Fibroblast of skin of right biceps (primary cell): ENCODE measurements at places on chromosomes 5 and 9.

- no peak for DNase-seq
These were observed 25.2 kb downstream of the OCLN start for GRCh38 chr5:69517763-69518212.

DNA sequence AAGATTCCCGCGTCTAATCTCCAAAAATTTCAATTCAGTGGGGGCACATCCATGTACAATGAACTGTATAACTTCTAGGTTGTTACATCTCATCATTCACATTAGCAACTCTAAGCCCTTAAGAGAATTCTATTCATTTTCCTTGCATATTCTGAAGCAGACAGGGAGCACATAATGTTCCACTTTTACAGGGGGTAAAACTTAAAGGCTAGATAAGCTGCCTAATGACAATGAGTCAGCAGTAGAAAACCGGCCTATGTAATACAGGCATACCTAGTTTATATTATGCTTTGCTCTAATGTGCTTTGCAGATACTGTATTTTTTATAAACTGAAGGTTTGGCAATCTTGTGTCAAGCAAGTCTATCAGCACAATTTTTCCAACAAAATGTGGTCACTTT is 40.4 kb downstream of the PTAR1 start:
- DNase-seq, result no peak

DNA sequence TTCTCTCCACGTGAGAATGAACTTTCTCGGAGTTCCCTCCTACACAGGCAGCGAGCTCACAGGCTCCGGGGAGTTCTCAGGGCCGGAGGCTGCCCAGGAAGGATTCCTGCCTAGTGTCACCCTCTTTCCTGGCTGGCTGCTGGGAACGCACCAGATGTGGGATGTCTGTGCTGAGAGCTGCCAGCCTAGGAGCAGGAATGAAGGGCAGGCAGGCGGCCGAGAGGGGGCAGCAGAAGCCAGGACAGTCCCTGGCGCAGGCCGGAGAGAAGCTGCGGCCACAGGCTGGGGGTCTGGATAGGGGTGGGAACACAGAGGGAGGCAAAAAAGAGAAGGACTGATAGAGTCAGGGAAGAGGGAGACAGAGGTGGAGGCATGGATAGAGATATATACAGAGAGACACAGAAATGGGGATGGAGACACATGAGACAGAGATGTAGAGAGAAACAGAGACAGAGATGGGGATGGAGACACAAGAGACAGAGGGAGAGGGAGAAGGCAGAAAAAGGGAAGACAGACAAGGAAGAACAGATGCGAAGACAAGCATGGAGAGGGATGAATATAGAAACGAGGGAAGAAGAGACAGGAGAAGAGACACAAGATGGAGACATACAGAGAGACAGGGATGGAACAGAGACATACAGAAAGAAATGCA is 25.3 kb upstream of the ENHO start:
- DNase-seq, result peak; percentile 52

DNA sequence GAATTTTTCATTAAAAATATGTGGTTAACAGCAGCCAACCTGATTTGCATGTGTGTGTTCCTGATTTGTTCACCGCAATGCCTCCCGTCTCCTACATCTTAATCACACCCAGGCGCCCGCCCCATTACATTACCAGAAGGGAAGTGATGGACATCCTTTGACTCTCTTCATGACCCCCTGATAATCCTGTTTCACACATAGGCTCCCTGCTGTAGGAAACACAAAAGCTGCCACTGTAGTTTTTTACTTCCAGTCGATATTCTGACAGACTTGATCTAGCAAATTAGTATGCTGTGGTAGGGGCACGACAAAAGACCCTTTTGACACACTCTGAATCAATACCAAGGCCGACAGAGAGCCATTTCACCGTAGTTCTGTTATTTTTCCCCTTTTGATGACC is 287.8 kb upstream of the ISL1 start:
- DNase-seq, result no peak

DNA sequence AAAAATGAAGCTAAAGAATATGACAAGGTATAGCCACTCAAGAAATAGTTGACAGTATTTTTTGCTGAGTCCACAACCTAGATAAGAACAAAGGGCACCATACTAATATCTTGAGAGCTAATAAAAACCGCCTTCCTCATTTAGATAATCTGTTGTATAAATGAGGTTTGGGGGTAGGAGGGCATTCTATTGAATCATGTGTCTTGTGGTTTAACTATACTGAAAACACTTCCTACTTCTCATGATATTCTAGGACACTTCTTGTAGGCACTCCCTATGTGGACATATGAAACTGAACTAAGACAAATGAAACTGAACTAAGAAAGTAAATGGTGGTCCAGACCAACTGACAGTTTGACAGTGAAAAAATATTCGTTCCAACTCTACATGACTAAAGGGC is 1268.5 kb upstream of the C9orf72 start:
- DNase-seq, result no peak

GRCh38 chr9:68429631-68430030 is 73.2 kb downstream of the PGM5 start:
- no peak for DNase-seq

GRCh38 chr5:151612689-151613427 is 21.7 kb upstream of the FAT2 start:
- DNase-seq, result no peak

DNA sequence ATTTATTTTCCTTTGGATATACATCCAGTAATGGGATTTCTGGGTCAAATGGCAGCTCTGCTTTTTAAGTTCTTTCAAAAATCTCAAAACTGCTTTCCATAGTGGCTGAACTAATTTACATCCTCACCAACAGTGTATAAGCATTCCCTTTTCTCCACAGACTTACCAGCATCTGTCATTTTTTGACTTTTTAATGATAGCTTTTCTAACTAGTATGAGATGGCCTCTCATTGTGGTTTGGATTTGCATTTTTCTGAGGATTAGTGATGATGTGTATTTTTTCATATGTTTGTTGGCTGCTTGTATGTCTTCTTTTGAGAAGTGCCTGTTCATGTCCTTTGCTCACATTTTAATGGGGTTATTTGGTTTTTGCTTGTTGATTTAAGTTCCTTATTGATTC is 90.0 kb upstream of the HMHB1 start:
- peak; percentile 69 for DNase-seq

DNA sequence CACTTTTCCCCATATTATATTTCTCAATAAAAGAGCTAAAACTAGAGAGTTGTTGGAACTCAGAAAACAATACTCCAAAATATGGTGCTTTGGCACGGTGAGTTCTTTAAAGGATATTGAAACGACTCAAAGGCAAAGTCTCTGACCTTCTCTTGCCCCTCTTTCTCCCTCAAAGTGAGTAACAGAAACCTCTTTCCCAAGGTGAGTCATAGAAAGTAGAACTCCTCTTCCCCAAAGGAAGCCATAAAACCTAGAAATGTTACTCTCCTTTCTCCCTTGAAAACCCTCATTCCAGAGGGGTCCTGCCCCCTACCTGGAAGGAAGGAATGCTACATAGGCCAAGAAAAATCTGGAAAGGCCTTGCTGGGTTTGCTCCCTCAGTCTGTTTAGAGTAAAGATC is 47.5 kb downstream of the RAPGEF6 start:
- peak; percentile 48 for DNase-seq

DNA sequence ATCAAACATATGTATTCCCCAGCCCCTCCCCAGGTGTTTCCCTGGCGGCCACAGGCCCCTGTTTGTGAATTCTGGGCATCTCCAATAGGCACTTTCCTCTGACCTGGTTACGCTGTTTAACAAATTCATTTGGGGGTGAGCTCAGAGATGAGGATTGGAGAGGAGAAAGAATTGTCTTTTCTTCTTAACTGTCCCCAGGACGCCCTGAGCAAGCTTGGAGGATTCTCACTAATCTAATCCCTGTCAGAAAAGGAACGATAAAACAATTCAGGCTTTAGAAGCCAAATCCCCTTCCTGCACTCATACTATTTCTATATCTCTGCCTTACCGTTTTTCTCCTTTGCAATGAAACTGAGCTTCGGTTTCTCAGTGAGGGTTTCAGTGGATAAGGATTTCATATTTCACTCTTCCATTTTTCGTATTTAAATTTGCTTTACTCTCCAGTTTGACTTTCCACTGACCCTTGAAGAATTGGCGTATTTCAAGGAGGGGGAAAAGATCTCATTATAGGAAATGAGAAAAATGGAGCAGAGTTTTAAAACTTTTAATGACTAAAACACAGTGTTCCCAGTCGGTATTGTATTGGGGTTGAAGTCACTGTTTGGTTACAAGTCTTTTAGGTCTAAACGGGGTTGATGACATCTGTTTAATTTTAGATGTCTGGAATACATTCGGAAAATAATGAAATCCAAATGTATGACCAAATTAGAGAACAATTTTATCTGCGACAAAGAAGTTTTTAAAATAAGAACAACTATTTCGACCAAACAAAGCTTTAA is 180.1 kb downstream of the MACROH2A1 start:
- no peak for DNase-seq

DNA sequence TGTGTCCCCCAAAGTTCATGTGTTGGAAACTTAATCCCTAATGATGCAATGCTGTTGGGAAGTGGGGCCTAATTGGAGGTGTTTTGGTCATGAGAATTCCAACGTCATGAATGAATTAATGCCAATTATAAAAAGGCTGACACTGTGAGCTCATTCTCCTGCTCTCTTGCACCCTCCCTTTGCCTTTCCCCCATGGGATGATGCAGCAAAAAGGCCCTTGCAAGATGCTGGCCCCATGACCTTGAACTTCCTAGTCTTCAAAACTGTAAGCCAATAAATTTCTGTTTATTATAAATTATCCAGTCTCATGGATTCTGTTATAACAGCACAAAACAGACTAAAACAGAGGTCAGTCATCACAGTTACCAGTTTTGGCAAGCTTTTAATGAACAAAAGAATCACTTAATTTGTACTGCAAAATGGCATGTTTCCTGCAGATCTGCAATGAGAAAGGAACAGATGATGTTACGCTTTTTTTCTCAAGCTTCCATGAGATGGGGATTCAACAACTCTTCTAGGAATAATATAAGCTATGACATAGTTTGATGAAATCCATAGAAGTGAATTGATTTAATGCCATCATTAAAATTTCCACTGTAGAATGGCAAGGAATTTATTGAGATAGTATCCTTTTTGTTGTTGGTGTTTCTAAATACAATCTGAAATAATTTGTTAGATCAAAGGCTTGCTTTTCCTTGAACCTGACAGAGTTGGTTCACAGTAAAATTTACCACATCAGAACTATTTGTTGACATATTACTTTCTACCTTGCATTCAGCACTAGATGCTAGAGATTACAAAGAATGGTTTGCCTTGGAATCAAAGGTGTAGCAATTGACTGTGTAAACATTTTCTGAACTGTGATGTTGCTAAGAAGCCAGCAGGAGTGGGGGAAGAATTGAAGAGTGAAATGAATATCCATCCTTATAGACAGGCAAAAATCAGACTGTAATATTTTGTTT is 29.3 kb upstream of the RFK start:
- DNase-seq, result no peak

DNA sequence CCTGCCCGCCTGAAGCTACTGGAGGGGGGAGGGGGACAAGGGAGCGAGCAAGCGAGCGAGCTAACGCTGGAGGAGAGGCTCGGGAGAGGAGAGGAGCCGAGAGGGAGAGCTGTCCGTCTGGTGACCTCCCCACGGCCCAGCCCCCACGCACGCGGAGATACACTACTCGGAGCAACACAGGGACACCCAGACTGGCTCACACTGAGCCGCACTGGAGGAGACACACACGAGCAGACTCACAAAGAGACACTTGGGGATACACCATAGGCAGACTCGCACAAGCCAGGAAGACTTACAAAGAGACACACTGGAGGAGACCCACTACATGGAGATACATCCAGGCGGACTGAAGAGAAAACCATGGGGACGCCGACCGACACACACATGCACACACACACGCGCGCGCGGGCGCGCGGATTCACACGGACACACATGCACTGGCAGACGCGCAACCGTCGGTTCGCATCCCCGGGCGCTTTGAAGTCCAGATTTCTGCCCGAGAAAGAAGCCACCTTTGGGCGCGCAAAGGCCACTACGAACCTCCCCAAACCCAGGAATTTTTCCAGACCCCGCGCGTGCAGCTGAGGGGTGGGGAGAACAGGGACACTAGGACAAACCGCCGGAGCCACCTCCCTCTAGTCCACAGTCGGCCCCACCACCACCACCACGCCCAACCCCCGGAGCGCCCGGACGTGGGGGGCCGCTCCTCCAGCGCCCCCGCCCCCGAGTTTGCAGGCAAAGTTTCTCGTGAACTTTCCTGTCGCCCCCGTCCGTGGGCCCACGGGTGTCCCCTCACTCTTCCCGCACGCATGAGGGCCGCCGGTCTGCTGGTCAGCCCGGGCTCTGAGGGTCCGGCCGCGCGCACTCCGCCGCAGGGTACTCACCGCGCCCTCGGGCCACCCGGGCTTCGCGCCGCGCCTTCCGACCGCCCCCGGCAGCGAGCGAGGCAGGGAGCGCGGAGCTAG is 571 bp downstream of the CNTFR start:
- no peak for DNase-seq

DNA sequence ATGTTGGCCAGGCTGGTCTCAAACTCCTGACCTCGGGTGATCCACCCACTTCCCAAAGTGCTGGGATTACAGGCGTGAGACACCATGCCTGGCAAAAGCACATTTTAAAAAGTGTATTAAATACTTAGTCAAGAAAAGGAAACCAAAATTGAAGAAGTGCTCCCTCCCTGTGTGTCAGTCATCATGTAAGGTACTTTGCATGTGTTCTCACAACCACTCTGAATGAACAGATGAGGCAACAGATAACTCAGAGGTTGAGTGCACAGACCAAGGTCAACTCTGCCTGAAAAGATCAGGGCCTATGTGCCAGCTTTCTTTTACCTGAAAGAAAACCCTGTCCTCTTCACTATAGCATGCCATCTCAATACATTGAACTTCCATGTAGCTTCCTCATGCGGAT is 289.7 kb downstream of the MRPS30 start:
- no peak for DNase-seq

DNA sequence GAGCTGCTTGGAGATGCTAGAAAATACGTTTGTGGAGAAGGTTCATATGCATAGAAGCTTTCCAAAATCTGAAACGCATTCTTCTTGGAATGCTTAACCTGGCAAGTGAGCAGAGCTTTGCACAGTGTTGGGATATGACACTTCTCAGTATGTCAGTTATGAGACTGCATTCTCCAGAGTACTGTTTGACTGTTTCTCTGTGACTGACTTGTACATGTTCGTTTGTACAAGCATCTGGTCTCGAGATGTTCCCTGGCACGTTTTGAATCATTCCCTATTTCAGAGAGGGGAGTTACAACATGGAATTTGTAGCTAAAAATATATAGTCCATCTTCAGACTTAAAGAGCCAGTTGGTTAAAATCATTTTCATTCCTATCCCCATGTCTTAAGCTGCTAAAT is 272.4 kb downstream of the ARRDC3 start:
- DNase-seq, result no peak

DNA sequence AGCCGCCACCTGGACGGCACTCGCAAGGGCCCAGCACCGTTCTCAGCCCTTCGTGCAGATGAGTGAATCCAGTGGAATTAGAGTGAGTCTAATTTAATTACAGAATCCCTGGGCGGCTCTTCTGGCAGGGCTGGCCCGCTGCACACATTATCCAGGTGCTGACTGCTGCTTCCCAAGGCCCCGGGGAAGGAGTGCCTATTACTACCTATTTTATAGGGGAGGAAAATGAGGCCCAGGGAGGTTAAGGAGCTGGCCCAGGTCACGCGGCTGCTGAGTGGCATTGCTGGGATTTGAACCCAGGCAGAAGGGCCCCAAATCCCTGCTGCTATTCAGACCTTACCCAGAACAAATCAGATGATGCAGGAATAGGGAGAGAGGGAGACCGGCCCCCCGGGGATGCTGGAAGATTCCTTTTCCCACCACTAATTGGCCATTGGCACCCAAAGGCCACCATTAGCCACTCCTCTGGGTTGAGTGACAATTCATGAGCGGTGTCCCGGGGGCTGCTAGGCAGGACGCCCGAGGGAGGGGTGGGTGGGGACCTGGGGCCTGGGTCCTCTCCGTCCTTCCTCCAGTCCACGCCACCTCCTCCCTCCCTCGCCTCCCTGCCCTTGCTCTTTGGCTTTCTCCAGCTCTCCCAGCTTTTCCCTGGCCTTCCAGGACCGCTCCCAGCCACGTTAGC is 10.3 kb upstream of the QRFP start:
- no peak for DNase-seq
